Stimulated activated CD4-positive, alpha-beta T cell treated with anti-CD3 and anti-CD28 coated beads, Interleukin-4, amount 100 ng/mL, for 4 hours (primary cell): ENCODE measurements at places on chromosomes 4 and X.

DNA sequence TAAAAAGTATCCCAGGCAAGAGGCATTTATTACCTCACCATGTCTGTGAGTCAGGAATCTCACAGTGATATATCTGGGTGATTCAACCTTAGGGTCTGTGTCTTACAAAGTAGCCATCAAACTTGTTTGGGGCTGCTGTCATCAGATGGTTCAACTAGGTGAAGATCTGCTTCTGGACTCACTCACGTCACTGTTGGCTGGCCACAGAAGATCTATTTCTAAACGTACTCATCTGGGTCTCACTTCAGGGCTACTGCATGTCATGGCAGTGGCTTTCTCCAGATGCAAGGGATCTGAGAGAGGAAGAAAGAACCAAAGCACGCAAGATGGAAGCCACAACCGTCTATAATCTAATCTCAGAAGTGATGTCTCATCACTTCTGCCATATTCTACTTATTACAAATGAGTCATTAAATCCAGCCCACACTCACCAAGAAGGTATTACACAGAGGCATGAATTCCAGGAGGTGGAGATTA is 267.8 kb upstream of the ANKRD50 start:
- DNase-seq = no peak

GRCh38 chrX:110794601-110795000 is 1.0 kb downstream of the CHRDL1 start:
- DNase-seq = no peak

DNA sequence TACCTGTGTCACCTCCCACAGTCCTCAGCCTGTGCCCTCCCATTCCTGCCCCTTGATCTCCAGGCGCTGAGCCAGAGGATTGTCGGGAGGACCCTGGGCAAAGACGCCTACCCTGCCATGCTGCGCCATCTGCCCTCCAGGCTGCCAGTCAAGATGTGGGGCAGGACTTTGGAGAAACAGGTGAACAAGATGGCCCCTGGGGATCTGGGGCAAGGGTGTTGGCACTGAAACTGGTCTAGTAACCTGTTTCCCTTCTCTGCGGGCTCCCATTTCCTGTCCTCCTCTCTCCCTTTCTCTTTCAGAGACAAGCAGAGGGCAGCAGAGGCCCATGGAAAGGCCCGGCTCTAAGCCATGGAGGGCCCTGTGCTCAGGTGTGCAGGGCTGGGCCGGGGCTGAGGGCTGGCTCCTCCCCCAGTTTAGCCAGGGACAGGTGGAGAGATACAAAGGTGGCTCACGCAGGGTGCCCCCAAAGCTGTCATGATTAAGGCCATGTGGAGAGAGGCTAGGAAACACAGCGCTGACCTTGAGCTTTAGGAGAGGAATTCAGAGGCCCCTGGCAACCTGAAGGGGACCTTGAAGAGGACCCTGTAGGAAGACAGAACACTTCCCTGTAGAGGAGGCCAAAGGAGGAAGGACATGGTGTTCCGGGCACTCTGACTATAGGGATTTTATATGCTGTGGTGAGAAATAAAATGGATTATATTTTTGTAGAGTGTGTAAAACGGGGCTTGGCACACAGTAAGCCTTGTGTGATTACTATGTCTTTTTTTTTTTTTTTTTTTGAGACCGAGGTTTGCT is at the start of gene GLOD5:
TSS of gene GLOD5 (plus strand) at position 74 of the 798 bp plus-strand sequence. CDS start at position 118, 44 bp downstream.
- DNase-seq = no peak

DNA sequence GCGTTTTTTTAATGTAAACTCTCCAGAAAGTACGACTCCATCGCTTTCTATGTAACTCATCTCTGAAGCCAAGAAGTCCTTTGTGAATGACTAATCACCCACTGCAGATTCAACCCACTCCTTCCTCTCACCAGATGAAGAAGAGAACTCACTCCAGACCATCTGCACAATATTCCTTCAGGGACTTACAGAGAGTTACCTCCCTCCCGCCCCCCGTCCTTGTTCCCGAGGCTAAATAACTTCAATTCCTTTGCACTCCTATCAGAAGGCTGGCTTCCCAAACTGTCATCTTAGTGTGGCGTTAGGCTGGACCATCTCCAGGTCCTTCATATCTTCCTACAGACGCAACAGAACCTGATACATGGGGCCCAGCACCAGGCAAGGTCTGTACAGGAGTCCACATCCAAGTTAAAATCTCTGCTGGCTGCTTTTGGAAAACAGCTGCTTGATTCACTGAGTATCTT is 82.4 kb downstream of the AFAP1 start:
- DNase-seq = no peak

- peak; percentile 68 for DNase-seq
Observed at GRCh38 chr4:48963042-48963679, 22.9 kb upstream of the CWH43 start.

- DNase-seq = no peak
Observed at GRCh38 chrX:100379388-100379986, 30.6 kb downstream of the PCDH19 start.

DNA sequence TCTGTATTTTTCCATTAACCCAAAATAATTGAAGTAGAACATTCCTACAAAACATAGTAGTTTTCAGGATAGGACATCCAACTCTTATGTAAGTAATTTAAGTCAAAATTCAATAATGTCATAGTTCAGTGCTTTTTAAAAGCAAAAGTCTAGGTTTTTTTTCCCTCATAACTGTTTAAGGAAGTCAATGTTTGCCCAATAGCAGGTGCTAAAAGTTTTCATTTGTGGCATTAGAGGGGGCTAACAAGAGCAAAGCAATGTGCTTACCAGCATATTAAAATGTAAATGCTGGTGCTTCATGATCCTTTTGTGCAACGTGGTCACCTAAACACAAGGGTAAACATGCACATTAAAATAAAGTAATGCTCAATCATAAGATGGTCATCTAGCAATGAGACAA is 155.2 kb upstream of the PPP1R2C start:
- DNase-seq = no peak

DNA sequence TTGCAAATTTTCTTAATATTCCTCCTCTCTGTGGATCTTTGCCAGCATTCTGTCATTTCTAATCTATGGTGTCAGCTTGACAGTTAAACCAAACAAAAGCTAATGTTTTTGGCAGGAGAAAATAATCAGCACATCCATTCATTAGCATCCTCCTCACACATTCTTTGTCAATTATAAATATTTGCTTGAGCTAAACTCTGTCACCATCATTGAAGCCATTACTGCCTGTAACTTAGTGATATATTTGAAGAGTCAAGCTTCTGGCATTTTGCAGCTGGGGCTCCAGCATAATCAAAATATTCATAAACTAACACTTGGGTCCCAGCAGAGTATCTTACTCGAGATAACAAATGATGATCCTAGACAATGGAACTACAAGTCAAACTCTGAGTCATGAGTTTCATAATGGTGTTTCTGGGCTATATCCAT is 126.1 kb downstream of the EIF4E start:
- no peak for DNase-seq

DNA sequence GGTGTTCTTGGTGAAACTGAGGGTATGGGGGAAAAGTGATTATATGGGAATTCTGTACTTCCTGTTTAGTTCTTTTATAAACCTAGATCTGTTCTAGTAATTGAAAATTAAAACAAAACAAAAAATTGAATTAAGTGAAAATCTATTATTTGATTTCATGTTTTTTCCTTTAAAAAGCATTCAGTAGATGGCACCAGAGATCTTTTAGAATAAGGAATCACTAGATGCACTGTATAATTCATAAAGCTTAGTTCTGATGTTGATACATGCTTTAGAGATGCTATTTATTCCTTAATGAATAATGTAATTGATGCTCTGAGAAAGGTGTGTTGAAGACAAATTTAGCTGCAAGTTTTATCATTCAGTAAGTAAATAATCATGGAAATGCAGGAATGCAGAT is 87.3 kb downstream of the LCORL start:
- DNase-seq = no peak

- DNase-seq = no peak
Observed at GRCh38 chrX:139078761-139079280, 367.3 kb upstream of the FGF13 start.

GRCh38 chr4:42415281-42415680 is 18.0 kb downstream of the SHISA3 start:
- DNase-seq = no peak

- no peak for DNase-seq
Observed at GRCh38 chr4:163175971-163176958, 9.6 kb upstream of the NAF1 start.

GRCh38 chr4:83247415-83248357 is 36.9 kb downstream of the COQ2 start:
- no peak for DNase-seq

DNA sequence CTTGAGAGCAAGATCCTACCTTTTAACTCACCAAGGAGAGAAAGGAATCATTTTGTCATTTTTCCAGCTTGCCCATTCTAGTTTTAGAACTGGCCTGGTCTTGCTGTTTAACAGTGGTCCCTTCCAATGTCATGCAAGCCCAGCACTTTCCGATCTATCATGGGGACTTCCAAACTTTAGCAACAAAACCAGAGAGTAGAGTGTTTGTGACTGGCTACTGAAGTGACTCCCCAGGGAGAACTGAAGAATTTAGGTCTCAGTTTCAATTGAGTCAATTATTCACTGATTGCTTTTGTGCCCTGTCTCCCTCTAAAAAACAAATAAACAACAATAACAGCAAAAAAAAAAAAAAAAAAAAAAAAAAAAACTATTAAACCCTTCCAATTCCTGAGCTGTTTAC is 108.3 kb downstream of the LHFPL1 start:
- no peak for DNase-seq

DNA sequence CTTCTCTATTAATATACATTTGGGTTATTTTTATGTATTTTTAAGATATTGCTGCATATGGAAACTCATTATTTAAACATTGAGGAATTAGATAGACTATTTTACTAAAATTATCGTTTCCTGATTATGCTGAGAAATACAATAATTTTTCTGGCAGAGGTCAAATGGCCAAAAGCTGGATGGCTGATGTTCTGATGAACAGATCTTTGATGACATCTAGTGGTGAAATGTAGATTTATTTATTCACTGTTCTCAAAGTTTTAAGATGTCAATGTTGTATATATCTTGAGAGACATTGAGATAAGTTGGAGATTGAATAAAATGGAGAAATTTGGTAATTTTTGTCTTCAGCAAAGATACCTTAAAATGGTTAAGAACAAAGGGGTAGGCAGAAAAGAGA is 96.2 kb downstream of the UGT8 start:
- DNase-seq = no peak

GRCh38 chr4:129604632-129605255 is 508.8 kb downstream of the C4orf33 start:
- no peak for DNase-seq

DNA sequence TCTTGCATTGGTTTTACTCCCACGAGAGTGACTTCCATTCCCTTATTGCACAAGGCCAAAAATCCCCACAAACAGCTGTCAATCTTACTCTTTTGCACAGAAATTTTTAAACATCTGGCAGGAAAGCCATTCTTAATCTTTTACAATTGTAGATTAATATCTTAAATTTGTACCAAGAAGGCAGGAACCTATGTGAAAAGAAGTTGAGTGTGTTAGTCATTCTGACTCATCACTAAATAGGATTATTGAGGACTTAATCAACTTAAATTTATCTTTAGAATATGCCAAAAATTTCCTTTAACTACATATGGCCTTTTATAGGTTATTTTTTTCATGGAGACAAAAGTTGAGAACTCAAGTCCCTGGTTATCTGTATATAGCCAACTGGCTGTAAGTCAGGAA is 49.0 kb upstream of the VEGFC start:
- DNase-seq = no peak

DNA sequence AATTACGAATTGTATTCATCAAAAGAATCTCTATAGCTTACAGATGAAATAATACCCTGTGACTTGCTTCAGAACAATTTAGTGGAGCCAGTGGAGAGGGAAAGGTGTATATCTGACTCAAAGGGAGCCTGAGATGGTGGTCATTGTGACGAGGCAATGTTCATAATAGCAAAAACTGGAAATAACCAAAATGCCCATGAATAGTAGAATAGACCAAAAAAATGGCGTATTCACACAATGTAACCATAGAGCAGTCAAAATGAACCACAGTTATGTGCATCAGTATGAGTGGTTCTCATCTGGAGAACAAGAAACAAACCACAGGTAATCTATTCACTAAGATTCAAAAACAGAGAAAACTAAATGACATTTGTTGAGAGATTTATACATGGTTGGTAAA is 125.3 kb upstream of the CLNK start:
- no peak for DNase-seq
